Hematopoietic multipotent progenitor cell treated with erythropoietin and hydrocortisone succinate and interleukin-3 and kit ligand, for 15 days (in vitro differentiated cells): ENCODE measurements at places on chromosomes 1 and 21.

- DNase-seq, result peak; percentile 45
These were observed 629 bp downstream of the TAF5L start for GRCh38 chr1:229625071-229625914.

- no peak for DNase-seq
These were observed 27.6 kb upstream of the LAPTM5 start for GRCh38 chr1:30785181-30785580.

- DNase-seq, result no peak
These were observed 50.2 kb downstream of the ALG14 start for GRCh38 chr1:95022644-95022926.

DNA sequence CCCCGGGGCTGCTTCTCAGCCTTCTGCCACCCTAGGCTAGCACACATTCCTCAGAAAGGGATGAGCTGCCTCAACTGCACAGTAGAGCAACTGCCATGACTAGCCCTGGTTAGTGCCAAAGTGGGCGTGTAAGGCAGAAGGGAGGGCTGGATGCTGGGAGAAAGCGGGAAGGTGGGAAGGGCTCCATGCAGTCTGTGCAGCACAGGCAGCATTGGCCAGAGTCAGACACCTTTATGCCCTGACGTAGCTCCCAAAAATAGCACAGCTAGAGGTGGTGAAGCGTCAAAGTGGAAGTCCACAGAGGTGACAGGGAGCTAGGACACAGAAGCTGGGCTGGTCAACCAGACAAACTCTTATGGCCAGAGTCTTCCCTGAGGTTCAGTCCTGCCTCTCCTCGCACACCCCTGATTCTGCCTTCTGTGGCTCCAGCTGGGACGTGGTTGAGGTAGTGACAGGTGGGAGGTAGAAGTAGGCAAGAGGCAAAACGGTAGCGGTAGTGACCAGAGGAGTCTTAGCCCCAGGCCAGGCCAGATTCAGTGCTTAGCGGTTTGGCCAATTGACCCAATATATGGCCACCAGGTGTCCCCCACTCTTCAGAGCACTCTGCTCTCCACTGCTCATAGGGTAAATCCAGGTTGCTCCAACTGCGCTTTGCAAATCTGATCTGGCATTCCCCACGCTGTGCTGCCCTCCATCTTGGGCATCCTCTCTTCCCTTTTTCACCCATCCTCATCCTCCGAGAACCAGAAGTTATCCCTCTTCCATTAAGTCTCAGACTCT lies 45.6 kb downstream of the DDX20 start:
- DNase-seq, result no peak

GRCh38 chr1:155776414-155776813 lies 80.6 kb downstream of the GON4L start:
- DNase-seq, result no peak

DNA sequence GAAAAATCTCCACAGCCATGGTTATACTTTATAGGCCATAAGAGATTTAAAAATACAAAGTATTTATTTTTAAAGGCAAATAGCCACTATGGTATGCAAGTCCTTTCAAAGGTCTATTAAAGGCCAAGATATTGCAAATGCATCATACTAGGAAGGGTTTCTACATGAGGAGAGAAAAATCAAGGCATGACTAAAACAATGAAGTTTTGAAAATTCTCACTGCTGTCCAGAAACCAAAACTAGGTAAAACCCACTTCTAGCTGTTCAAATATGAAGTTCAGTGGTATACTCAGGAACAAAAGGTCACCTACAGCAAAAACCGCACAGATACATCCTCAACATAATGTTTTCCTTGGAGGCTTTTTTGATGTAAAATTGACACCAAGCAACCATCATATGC lies 75.0 kb downstream of the EPS15 start:
- no peak for DNase-seq

- DNase-seq, result no peak
These were observed 24.6 kb upstream of the RAP1GAP start for GRCh38 chr1:21693732-21694131.

DNA sequence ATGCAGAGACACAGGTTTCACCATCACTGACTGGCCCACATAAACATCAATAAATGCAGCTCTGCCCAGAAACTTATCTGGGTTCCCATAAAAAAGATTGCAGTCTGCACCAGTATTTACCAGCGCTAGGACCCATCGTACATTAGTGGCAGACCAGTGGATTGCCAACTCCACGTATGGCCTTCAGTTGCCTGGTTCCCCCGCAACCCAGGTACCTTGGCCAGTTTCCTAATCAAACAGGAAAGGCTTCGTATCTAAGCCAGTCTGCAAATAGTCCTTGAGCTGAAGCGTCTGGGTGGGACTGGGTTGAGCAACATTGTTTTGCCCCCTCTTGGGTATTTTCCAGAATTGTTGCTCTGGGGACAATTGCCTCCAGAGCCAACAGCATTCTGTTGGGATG lies 1639.3 kb downstream of the MRPL39 start:
- no peak for DNase-seq

GRCh38 chr1:63969441-63969901 lies 195.7 kb downstream of the ROR1 start:
- DNase-seq, result no peak

GRCh38 chr1:24643363-24644099 lies 429 bp downstream of the SRRM1 start:
- DNase-seq, result no peak

GRCh38 chr1:36871146-36871971 lies 163.0 kb downstream of the GRIK3 start:
- no peak for DNase-seq

DNA sequence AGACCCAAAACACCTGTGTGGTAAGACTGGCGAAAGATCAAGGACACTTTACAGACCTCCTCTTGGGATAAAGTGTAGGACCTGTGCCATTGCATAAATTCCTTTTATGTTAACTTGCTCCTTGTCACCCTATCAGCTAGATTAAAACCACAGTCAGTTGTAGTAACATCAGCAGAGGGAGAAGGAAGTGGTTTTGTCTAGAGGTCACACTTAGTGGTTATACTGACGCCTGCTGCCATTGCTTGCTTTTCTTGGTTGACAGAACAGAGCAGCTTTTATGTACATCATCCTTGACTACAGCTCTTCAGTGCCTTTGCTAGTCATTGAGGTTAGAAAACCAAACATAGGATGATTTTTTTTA lies 101.4 kb downstream of the PBX1 start:
- DNase-seq, result no peak

- DNase-seq, result no peak
These were observed 102.2 kb upstream of the RAB3GAP2 start for GRCh38 chr1:220374449-220374848.

DNA sequence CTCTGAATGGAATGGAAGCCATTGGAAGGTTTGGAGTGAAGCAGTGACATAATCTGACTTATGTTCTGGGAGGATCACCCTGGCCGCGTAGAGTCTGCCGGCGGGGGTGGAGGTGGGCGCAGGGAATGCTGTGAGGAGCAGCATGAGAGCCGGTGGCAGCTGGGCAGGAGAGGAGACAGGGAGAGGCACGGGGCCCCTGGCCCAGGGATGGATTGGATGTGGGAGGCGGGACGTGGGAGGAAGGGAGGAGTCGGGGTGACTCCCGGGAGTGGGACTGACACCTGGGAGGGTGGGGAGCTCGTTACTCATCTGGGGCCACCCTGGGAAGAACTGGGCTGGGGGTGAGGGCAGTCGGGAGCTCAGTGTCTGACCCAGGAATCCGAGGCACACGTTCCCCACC lies 10.4 kb upstream of the KCNAB2 start:
- DNase-seq, result no peak

DNA sequence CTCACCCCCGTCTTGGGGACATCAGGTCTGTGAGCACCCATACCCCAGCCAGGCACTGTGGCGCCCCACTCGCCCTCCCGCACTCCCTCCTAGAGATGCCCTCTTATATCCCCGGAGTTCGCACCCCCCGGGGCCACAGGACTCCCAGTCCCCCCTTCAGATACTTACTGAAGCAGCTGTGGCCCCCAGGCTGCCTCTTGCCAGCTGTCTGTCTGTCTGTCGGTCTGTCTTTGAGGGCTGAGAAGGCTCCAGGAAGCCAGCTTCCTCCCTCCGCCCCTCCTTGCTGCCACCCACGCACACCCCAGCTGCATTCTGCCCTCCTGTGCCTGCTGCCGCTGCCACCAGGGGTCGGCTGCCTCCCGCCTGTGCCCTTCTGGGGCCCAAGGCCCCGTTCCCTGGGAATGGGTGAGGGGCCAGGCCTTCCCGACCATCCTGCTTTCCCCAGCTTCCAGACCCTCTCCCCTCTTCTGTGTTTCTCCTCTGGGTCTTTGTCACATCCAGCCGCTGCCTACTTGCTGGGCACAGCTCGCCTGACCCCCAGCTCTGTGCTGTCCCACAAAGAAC lies at the start of gene PTPN7:
TSS of gene PTPN7 (minus strand) at position 226 of the 564 bp plus-strand sequence. CDS start 1,200 bp downstream, outside the sequence.
- DNase-seq, result peak; percentile 80

DNA sequence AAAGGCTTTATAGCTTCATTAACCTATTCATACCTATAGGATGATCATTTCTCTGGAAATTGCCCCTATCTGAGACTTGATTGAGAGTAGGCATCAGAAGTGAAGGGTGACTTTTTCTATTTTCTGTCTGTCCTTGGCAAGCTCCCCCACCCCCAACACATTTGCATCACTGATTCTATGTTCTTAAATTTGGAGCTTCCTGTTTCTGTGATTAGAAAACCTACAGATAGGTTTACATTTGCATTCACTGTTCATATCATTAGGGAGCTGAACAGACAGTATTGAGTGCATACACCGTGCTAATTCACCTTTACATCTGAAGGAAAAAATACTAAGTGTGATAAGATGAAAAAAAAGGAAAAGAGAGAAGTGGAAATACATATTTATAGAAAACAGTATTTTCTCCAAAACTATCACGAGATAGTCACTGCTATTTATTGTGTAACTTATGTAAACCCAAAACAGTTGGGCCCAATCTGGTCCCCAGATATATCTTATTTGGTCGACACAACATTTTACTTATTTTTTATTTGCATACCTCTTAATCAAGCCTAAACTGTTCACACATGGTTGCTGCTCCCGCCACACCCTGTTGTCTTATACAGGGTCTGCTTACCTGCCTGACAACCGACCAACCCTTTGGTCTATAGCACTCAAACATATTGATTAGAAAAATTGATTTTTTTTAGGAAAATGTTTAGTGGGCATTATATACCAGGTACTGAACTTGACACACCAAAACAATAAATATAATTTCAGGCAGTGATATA lies 218.8 kb downstream of the NTNG1 start:
- no peak for DNase-seq

GRCh38 chr1:214438530-214438929 lies 112.9 kb downstream of the PTPN14 start:
- DNase-seq, result no peak

DNA sequence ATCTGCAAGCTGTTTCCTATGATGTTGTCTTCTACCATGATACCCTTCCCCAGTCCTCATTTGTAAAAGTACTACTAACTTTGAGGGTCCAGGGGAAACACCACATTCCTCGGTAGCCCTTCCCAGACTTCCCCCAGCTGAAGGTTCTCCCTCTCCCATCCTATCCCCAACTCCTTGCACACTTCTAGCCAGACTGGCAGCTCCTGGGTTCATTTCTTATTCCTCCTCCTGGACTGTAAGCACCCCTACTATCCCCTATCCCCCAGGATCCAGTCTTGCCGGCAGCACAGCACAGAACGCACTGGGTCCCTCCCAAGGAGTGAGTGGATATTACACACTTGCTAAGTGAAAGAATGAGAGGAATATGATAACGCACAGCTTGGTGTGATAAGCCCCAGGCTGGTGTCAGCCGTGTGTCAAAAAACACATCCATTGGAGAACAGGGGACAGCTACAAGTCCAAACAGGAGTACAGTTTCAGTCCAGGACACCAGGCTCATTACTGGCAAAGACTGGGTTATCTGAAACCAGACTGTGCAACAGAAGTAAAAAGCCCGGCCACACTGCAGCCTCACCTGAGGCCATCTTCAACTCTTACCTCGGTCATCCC lies 100.2 kb downstream of the SSBP3 start:
- DNase-seq, result no peak

DNA sequence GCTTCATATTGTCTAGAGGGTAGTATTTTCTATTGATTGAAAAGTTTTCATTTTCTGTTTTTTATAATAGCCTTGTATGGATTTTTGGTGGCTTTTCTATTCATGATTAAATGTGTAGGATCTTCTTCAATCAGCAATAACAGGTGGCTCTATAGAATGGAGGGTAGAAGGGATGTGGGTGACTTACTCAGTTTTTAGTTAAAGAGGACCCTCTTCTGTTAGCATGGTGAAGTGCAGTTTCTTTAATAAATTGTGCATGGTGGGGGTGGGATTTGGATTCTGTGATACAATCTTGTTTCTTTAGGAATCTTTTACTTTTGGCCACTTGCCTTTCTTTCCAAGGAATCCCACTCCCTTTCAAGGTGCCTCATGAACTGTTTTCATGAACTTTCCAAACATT lies 64.7 kb downstream of the SLC35A3 start:
- DNase-seq, result peak; percentile 37

- DNase-seq, result peak; percentile 41
These were observed 20.7 kb downstream of the ECE1 start for GRCh38 chr1:21269461-21270085.

GRCh38 chr1:147824798-147825197 lies 64.4 kb upstream of the GJA5 start:
- DNase-seq, result no peak

GRCh38 chr21:15212206-15212605 lies 147.4 kb upstream of the NRIP1 start:
- DNase-seq, result no peak

- DNase-seq, result no peak
These were observed 216.0 kb downstream of the ZNF326 start for GRCh38 chr1:90210633-90211491.

DNA sequence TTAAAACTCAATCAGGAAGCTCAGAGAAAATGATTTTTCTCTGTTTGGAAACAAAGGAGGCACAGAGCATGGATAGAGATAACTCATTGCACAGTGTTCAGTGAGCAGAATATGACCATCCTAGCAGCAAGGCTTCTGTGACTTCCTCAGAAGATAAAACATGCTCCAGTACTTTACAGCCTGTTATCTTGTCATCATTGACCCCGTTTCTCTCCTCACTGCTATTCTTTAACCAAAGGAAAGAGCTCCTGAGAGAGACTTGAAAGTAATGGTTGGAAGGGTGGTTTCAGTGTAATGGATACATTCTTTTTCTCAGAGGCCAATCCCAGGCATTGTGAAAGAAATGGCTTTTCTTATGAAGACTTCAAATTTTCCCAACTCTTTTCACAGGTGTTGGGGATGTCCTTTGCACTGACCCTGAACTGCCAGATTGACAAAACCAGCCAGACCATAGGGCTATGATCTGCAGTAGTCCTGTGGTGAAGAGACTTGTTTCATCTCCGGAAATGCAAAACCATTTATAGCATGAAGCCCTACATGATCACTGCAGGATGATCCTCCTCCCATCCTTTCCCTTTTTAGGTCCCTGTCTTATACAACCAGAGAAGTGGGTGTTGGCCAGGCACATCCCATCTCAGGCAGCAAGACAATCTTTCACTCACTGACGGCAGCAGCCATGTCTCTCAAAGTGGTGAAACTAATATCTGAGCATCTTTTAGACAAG lies 25.9 kb downstream of the CD53 start:
- DNase-seq, result no peak

DNA sequence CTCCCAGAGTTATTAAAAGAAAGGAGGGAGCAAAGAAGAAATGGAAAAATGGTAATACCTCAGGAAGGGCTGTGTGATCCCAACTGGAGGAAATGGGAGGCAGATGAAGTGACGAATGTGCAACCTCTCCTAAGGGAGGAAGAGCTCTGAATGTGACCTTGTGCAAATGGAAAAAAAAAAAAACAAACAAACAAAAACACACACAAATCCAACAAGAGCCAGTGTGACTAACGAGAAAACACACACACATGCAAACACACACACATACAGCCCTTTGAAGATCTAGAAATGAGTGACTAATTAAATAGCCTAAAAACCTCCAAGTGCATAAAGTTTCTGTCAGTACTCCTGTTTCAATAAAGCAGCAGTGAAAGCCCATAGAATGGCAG lies 49.0 kb downstream of the CCN1 start:
- DNase-seq, result no peak

GRCh38 chr1:221813887-221814286 lies 72.0 kb upstream of the DUSP10 start:
- no peak for DNase-seq
